Stimulated activated CD4-positive, alpha-beta T cell treated with anti-CD3 and anti-CD28 coated beads, Interleukin-1b, Interleukin-23, amount 100 ng/mL, for 48 hours (primary cell): ENCODE measurements at places on chromosomes 1 and 21.

DNA sequence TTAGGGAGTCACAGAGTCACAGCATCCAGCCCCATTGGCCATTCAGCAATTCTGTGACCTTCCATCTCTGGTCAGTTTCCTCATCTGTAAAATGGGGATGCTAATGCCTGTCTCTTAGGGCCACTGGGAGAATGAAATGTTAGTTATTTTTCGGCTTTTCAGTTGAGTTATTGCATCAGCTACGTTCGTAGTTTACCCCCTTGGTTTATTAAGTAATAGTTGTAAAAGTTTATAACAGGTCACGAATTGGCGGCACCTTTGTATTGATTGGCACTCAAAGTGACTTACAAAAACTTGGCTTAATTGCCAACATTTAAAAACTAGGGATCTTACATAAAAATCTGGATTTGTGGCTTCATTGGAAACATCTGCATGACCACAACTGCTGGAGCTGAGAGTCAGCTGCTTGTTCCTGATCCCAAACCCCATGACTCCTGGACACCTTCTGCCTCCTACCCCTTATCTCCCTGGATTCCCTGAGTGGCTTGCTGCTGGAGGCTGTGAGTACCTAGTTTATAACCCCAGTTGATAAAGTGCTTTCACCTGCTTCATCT lies 23.0 kb upstream of the SLC1A7 start:
- no peak for DNase-seq

- DNase-seq: no peak
Measured at GRCh38 chr1:223827193-223827663, 18.5 kb downstream of the TP53BP2 start.

DNA sequence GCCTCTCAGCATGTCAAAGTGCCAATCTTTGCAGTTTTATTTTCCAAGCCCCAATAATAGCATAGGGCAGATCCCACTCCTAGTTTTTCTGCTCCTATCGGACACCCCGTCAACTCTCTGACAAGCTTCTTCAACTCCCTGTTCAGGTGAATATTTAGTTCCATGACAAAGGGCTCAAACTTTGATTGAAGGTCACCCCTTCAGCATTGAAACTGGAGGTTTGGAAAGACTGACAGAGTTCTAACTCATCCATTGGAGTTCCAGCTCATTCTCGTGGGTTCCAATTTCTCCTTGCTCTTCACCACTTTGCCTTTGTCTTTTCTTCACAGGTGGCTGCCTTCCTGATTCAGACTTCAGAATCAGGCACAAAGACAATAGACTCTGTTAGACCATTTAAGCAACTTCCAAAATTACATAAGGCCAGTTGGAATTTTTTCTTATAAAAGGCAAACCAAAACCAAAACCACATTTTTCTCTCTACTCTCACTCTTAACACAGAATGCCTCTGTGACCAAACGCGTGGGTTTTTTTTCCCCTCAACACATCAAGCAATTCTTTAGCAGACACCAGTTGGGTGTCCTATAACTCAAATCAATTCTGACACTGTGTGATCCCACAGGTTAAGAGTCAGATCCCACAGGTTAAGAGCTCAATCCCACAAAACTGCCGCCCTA lies 169.3 kb upstream of the USP25 start:
- DNase-seq: peak; percentile 10

GRCh38 chr1:43492826-43493225 lies 37.9 kb upstream of the PTPRF start:
- no peak for DNase-seq

GRCh38 chr1:226365831-226366231 lies 42.1 kb downstream of the PARP1 start:
- no peak for DNase-seq

GRCh38 chr1:2339206-2340085 lies 51.9 kb downstream of the MORN1 start:
- no peak for DNase-seq
